A549 treated with Mapracorat at 1 μM for 4 hours (cell line): ENCODE measurements at places on chromosomes 16 and 17. TPM values are rescaled to one million over a fixed set of nuclear protein-coding genes. Genes with fewer than 3 reads are reported as not detected.

Gene EFCAB5
- 0.15 to 0.34 TPM (median 0.18 TPM) in 4 of 5 replicates, not detected in the other for total RNA-seq

Gene CPNE7
- 58.3 to 85.1 TPM (median 75.3 TPM) in 5 replicates for total RNA-seq

Gene KCNJ18
- total RNA-seq = 0.06 to 0.10 TPM in 2 of 5 replicates, not detected in the others

Gene PPP1R27
- total RNA-seq = 0.09 to 0.39 TPM (median 0.19 TPM) in 3 of 5 replicates, not detected in the others

Gene KIF18B
- total RNA-seq = 27.3 to 41.2 TPM (median 39.2 TPM) in 5 replicates
